ENCODE measurements at places on chromosomes 7 and 10.

DNA sequence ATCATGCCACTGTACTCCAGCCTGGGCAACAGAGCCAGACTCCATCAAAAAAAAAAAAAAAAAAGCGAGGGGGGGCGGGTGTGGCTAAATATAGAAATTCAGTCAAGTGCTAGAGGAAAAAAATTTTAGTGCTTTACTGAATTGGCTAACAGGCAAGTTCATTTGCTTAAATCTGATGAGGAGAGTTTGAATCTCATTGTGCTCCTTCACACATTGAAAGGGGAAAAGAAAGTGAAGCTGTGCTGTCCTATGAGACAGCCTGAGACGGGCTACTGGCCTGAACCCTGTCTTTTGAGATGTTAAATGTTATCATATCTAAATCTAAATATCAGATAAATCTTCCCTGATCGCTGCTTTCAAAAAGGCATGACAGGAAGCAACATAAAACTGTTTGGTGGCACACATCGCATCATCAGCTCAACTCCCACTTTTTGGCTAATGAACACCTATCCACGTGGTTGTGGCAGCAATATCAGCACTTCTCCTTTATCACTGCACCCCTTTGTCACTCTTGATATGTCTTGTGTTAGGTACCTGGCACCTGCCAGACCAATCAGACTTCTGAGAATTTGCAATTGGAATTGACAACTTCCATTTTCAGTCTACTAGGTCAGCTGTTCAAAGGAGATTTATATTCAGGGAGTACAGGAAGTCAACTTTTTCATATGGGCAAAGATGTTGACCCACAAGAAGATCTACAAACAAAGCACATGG is 14.0 kb upstream of the IFIT1B start:
- no peak for DNase-seq

DNA sequence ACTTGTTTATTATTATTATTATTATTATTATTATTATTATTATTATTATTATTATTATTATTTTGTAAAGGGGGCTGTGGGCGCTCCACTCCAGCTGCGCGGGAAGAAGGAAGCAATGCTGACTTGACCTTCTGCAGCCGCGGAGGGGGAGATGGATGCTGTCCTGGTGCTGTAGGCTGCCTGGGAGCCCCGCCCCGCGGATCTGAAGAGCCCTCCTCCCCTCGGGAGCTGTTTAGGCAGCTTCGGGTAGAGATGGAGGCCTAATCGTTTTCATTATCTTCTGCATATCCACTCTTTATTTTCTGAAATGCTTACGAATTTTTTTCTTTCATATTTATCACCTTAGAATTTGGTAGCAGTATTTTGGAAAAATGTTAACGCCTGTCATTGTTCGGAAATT is 101.2 kb upstream of the KLF6 start:
- DNase-seq = no peak

GRCh38 chr7:27110186-27111031 is 7.9 kb upstream of the HOXA2 start:
- no peak for DNase-seq

GRCh38 chr10:113337142-113337541 is 215.7 kb upstream of the HABP2 start:
- DNase-seq = no peak

- no peak for DNase-seq
Observed at GRCh38 chr7:106623853-106624252, 37.1 kb downstream of the CCDC71L start.

DNA sequence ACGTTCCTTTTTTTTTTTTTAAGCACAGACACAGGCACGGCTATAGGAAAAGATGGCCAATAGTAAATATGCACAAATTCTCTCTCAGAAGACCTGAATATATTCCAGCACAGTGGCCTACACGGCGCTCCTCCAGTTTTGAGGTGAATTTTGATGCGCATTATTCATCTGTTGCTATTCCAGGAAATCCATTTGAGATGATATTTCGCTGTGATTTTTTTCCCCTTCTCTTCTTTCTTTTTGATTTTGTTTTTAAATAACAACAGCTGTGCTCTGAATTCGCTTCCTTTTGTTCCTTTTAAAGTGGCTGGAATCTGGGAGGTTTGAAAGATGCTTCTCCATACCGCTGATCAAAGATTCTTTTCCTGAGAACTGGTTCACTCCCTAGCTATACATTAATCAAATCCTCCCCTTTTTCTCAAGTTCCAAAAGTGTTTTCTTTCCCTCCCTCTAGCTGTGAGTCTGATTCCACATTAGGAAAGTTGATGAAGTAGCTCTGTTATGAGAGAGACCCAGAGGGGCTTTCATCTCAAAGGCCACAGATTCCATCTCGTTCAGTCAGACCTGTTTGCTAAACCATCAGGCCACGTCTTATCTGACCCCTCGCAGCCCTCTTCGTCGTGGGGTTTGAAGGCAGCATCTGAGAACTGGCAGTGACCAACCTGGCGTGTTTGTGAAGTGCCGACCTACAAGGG is 602.7 kb upstream of the NRP1 start:
- no peak for DNase-seq

GRCh38 chr7:109579901-109580300 is 1010.2 kb downstream of the DNAJB9 start:
- no peak for DNase-seq

GRCh38 chr7:73954181-73954580 is 73.8 kb upstream of the ELN start:
- no peak for DNase-seq

Data from stimulated activated CD4-positive, alpha-beta T cell treated with anti-CD3 and anti-CD28 coated beads, Interleukin-1b, Interleukin-23, amount 100 ng/mL, for 24 hours (primary cell).